ENCODE measurements at places on chromosomes 4 and X.

GRCh38 chr4:100177126-100177525, 13.1 kb downstream of the DDIT4L start:
- DNase-seq: no peak

DNA sequence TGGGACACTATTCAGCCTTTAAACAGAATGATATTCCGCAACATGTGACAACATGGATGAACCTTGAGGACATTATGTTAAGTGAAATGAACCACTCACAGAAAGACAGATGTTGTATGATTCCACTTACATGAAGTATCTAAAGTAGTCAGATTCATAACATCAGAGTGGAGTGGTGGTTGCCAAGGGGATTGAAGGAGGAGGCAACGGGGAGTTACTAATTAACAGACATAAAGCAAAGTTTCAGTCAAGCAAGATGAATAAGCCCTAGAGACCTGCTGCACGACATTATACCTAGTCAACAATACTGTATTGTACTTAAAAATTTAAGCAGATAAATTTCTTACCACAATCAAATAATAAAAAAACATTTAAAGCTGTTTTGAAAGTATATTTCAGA, 105.0 kb upstream of the NR0B1 start:
- no peak for DNase-seq

DNA sequence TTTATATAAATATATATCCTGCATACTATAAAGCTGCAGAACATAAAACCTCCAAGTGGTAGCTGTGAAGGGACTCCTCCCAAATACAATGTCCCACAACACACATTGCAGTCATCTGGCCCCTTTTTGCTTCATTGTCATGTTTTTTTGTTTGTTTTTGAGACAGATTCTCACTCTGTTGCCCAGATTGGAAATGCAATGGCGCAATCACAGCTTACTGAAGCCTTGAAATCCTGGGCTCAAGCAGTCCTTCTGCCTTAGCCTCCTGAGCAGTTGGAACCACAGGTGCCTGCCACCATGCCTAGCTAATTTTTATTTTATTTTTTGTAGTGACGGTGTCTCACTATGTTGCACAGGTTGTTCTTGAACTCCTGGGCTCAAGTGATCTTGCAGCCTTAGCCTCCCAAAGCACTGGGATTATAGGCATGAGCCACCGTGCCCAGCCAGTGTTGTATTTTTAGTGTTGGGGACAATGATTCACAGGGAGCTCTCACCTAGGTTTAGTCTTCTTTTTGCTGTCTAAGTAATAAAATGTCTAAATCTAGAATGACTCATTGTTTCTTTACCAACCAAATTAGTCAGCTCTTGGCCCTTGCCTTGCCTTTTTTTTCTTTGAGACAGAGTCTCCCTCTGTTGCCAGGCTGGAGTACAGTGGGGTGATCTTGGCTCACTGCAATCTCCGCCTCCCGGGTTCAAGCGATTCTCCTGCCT, 24.0 kb upstream of the XIAP start:
- DNase-seq: no peak

- no peak for DNase-seq
Measured at GRCh38 chrX:156001667-156002021, 4.1 kb downstream of the IL9R start.

- no peak for DNase-seq
Measured at GRCh38 chrX:69524781-69525363, 20.7 kb downstream of the NALF2 start.

GRCh38 chr4:41142376-41143310, 71.7 kb downstream of the APBB2 start:
- no peak for DNase-seq

DNA sequence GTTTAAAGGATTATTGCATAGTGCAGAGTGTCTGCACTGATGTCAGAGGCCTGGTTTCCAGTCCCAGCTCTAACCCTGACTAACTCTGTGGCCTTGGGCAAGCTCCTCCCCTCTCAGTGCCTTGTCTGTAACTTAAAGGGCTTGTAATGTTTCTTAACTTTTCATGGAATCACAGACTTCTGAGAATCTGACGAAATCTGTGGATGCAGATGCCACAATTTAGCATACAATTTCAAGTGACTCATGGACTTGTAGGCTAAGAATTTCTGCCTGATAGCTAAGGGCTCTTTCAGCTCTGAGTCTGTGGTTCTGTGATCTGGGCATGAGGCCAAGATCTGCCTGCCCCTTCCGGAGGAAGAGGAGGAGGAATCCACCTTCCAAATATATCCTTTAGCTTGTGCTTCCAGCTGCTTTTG, 236.9 kb downstream of the AR start:
- peak; percentile 50 for DNase-seq

GRCh38 chr4:47498899-47499298, 13.8 kb downstream of the ATP10D start:
- DNase-seq: no peak

All from HS-5 (cell line).